ENCODE measurements at places on chromosomes 4 and X. TPM values are rescaled to one million over a fixed set of nuclear protein-coding genes. Genes with fewer than 3 reads are reported as not detected.

The ARSH gene
- not detected for total RNA-seq

The RXFP1 gene
- not detected for total RNA-seq

The XAGE1A gene
- total RNA-seq = not detected

The CD99 gene
- 48.2 TPM for total RNA-seq

The NDST3 gene
- not detected for total RNA-seq

The EREG gene
- total RNA-seq = 160 TPM

The SUPT20HL1 gene
- total RNA-seq = not detected

The CCDC110 gene
- total RNA-seq = 0.14 TPM

The PNMA6F gene
- not detected for total RNA-seq

The SYNPO2 gene
- total RNA-seq = 2.6 TPM

The PABPC5 gene
- total RNA-seq = not detected

The GAB3 gene
- under 0.01 TPM for total RNA-seq

The PPP1R2C gene
- not detected for total RNA-seq

The EDA gene
- 0.34 TPM for total RNA-seq

The PCDH18 gene
- total RNA-seq = 0.21 TPM

The KIF4A gene
- total RNA-seq = 0.14 TPM

The DSPP gene
- total RNA-seq = not detected

The CT55 gene
- total RNA-seq = not detected

The NPFFR2 gene
- not detected for total RNA-seq

The DRP2 gene
- under 0.01 TPM for total RNA-seq
